ENCODE measurements at places on chromosomes 4 and X. TPM values are rescaled to one million over a fixed set of nuclear protein-coding genes. Genes with fewer than 3 reads are reported as not detected.

The SPIN2B gene
- 10.3 TPM for total RNA-seq

The TCEAL7 gene
- 10.5 TPM for total RNA-seq

The ABCD1 gene
- 14.3 TPM for total RNA-seq

The CHRDL1 gene
- total RNA-seq = not detected

The SUPT20HL2 gene
- not detected for total RNA-seq

The NHSL2 gene
- total RNA-seq = 40.3 TPM

The CYBB gene
- not detected for total RNA-seq

The AKAP14 gene
- not detected for total RNA-seq

The ARMCX4 gene
- total RNA-seq = 17.6 TPM

The RP2 gene
- 20.5 TPM for total RNA-seq

The MAMLD1 gene
- 5.7 TPM for total RNA-seq

The CDKL5 gene
- total RNA-seq = 4.2 TPM

The PROM1 gene
- 1.7 TPM for total RNA-seq

The PRDX4 gene
- 144 TPM for total RNA-seq

The SPACA5 gene
- total RNA-seq = not detected

The GRPR gene
- 0.28 TPM for total RNA-seq

The FMR1 gene
- total RNA-seq = 33.3 TPM

The CYTL1 gene
- total RNA-seq = 29.8 TPM

The CEP135 gene
- total RNA-seq = 15.3 TPM

The CT83 gene
- not detected for total RNA-seq

The CLIC2 gene
- total RNA-seq = 0.73 TPM

The ALB gene
- total RNA-seq = not detected

The PPP2R2C gene
- total RNA-seq = 0.09 TPM

The P2RY8 gene
- not detected for total RNA-seq

The EXOSC9 gene
- 47.2 TPM for total RNA-seq

The CXorf66 gene
- total RNA-seq = not detected

The BBS12 gene
- 2.3 TPM for total RNA-seq

The MORC4 gene
- total RNA-seq = 9.6 TPM

The RHOXF2 gene
- total RNA-seq = not detected

The GYPB gene
- not detected for total RNA-seq

The PPEF2 gene
- total RNA-seq = not detected

All from endothelial cell of umbilical vein (primary cell).